Activated T-cell treated with anti-CD3 and anti-CD28 coated beads, Interleukin-2, amount 50 U/mL, for 72 hours (primary cell): ENCODE measurements at places on chromosomes 3 and 15.

DNA sequence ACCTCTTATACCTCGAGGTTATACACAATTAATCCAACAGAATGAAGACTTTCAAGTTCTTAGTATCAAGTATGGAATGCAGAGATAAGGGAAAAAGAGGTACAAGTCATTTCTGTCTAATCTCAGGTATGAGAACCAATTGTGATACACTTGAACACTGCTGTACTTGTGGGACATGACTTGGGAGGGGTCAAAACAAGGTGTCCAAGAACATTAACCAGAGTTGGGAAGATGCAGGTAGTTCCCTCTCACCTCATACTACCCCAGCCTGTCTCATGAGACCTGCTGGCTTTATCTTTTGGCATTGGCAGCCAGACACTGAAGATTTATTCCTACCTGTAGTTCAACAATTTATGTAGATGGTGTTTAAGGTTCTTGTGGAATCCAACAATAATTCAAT is 209.7 kb downstream of the NR1D2 start:
- no peak for DNase-seq

DNA sequence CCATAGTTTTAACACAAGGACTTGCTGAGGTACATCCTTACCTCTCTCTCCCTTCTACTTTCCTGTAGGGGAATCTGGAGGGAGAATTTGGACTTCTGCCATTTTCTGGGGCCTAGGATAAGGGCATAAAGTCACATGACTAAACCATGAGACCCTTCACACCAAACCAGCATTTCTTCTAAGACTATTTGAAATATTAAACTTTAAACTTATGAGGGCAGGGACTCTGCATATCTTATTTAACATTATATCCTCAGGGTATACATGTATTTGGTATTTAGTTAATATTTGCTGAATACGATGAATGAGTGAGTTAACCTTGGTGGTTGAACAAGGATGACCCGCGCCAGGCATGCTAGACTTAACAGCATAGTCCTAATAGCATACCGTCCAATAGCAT is 63.4 kb downstream of the USP13 start:
- DNase-seq = no peak

DNA sequence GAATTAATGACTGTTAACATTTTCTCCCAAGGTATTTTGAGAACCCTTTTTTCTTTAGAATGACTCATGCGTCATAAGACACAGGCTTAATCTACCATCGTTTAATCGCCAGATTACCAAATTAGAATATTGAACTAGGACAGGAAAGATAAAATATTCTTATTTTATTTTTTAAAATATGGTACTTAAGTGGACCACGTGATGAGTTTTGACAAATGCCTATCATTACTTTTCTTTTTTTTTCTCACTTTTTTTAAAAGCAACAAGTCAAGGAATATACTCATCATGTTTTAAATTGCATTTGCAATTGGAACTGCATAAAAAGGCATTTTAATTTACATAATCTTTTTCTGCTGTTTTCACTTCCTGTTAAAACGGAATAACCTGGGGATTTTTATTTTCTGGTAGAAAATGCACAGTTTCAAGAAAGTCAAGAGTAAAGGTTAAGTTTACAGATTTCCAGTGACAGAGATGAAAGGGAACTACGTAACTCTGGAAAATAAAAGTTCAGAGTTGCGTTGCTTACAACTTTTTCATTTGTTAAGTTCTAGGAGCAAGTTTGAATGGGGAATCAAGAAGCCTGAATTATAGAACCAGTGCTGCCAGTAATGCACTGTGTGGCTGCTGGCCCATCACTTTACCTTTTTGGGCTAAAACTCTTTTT is 23.6 kb downstream of the SIAH2 start:
- no peak for DNase-seq

DNA sequence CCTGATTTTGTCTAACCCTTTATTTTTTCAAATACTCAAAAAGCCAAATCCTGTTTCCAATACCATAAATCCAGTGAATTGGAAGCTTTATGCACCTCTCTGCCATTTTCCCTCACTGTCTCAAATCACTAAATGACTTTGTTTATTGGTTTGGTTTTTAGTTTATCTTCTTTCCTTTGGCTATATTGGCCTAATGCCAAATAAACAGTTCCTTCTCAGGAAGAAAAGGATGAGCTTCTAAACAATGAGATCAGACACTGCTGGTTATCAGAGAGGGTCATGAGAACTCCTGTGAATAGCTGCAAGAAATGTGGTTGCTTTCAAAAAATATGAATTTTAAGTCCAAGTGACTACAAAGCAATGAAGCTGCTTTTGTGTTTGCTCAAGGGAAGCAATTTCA is 359.9 kb downstream of the MECOM start:
- DNase-seq = no peak

DNA sequence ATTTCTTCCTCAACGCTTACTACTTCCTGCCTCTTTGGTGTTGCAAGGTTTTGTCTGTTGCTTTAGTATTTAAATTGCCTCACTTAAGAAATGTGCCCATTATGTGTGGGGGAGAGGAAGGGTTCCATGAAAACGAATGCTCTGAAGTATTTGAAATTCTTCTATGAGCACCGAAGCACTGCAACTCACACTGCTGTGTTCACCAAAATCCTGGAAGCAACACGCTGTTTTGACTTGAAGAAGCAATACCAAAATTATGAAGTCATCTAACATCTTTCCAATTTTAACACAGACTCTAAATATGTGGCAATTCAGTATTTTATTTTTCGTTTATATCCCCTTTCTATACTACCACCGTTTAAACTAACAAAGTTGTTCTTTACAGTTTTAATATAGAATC is 101.5 kb downstream of the RBMS3 start:
- DNase-seq = no peak

GRCh38 chr15:52370010-52370409 is 74.4 kb upstream of the MYO5C start:
- no peak for DNase-seq

GRCh38 chr15:48924528-48925393 is 39.0 kb downstream of the SHC4 start:
- DNase-seq = no peak

DNA sequence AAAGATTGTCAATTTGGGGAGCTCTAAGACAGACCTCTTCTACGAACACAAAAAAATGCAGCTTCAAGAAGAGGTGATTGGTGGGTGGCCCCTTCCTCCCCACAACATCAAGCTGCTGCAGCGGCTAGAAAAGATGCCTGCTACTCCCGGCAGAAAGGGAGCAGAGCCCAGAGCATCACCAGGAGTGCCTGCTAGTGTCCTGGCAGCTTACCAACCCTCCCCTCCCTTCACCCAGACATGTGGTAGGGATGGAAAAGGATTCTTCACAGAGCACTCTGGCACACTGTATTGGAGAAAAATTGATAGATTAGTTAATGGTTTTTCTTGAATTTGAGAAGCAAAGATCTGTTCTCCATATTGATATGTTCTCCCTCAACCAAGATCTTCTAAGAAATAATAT is 10.8 kb downstream of the IP6K1 start:
- DNase-seq = no peak

GRCh38 chr3:167289435-167289834 is 90.7 kb downstream of the ZBBX start:
- DNase-seq = no peak

- DNase-seq = no peak
These were observed 74.6 kb upstream of the ACAD9 start for GRCh38 chr3:128804811-128805155.

- DNase-seq = no peak
These were observed 262.4 kb downstream of the SLC9A9 start for GRCh38 chr3:143585720-143586456.

DNA sequence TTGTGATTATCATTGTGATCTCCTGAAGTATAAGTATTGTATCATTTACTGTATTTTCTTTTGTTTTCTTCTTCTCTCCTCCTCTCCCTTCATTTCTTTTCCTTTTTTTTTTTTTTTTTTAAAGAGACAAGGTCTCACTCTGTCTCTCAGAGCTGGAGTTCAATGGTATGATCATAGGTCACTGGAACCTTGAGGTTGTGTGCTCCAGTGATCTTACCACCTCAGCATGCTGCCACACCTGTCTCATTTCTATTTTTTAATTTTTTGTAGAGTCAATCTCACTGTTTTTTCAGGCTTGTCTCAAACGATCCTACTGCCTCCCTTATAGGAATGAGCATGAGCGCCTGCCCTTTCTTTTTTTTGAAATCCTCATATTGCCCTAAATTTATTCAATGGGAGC is 23.4 kb downstream of the NMD3 start:
- no peak for DNase-seq

GRCh38 chr3:105780107-105780506 is 88.7 kb downstream of the CBLB start:
- no peak for DNase-seq

DNA sequence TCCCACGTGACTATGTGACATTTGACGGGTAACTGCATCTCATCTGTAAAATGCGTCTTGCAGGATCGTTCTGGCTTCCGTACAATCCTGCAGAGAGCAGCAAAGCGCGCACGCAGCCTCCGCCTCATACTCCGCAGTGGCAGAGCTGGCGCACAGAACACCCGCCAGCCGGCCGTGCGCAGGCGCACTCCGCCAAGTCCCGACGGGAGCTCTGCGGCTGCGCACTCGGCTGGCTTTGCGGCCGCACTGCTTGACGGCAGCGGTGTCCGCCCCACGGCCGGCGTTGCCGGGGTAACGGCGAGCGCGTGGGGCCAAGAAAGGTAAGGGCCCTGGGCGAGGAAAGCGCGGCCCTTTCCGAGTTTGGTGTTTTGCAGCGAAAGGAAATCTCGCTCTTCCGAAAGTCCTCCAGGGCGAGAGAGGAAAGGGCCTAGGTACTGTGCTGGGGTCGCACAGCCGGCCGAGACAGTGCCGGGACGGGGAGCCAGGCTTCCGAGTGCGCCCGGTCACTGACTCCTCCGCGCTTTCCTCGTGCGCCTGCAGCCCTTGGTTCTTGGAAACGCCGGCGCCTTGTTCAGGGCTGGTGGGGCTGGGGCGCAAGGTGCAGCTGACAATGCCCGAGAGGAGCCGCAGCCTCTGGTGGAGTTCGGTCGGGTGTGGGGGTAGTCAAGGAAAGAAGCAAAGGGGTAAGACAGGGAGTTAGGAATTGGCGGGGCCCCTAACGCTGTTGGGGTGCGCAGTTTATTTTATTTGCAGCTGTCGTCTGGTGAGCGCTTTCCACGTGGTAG is at the start of gene TSEN2:
TSEN2 (plus strand) TSS at position 283 of the 785 bp plus-strand sequence. CDS start 5,321 bp downstream, outside the sequence.
- peak; percentile 95 for DNase-seq
